HCT116 (cell line): ENCODE measurements at places on chromosomes 7 and 10. TPM values are rescaled to one million over a fixed set of nuclear protein-coding genes. Genes with fewer than 3 reads are reported as not detected.

- DNase-seq, result no peak
These were observed 57.1 kb upstream of the RHOBTB1 start for GRCh38 chr10:61000769-61001730.

SHLD2 gene
- 28.9 TPM for total RNA-seq

DNA sequence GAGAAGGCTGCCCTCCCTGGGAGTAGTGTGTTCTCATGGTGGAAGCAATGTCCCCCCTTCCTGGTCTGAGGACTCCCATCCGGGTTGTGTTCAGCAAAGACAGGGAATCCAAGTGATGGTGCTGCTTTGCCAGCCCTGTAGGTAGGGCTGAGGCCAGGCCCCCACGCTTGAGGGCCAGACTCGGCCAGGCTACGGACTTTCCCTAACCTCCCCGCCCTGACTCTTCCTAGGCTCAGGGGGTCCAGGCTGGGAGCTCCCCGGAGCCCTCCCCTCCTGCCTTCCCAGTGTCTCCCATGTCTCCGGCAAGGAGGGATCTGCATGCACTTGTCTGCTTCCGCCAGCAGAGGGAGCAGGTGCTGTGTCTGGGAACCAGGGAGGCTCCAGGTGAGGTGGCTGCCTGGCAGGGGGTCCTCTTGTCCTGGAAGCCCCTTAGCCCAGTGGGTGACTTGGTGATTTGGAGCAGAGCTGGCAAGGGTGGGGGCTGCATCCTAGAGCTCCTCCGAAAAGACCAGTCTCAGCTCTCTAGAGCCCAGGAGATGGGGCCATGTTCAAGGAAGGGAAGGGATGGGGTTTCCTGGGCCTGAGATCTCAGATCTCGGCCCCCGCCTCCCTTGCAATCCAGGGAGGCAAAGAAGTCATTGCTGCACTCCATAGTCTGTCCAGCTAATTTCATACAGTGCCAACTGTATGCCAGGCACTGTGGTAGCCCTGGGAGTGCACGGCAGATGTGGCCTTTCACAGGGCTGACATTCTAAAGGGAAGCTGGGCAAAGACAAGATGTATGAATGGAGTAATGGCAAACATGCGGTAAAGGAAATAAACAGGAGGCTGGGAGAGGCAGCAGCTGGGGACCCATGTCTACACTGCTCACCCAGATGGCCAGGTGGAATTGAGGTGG, 20.3 kb upstream of the SFRP5 start:
- DNase-seq, result peak; percentile 38

DNA sequence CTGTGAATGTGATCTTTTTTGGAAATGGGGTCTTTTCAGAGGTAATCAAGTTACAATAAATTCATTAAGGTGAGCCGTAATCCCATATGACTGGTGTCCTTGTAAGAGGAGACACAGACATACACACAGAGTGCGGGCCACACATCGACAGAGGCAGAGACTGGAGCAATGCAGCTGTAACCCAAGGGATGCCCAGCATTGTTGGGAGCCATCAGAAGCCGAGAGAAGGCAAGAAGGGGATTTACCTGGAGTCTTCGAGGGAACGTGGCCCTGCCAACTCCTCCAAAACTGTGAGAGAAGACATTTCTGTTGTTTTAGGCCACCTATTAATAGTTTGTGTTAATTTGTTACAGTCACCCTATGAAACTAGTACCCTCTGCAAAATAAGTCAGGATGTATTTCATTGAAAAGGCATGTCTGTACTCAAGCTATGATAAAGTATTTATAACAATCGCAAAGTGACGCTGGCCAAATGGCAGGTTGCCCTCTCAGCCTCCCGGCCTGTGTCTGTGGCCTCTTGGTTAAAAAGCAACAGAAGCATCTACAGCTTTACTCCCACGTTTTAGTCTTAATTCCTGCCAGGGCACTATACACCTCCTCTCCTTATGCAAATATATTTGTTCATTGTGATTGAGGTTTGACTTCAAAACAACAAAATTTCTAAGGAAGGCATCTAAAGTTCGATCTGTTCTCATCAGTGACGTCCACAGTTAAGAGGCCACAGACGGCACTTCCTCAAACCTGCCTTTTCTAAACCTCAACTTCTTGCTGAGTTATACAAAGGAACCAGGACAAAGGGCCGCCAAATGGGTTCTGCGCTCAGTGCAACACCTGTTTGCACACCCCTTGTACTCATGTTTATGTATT, 46.8 kb downstream of the HIPK2 start:
- no peak for DNase-seq

DNA sequence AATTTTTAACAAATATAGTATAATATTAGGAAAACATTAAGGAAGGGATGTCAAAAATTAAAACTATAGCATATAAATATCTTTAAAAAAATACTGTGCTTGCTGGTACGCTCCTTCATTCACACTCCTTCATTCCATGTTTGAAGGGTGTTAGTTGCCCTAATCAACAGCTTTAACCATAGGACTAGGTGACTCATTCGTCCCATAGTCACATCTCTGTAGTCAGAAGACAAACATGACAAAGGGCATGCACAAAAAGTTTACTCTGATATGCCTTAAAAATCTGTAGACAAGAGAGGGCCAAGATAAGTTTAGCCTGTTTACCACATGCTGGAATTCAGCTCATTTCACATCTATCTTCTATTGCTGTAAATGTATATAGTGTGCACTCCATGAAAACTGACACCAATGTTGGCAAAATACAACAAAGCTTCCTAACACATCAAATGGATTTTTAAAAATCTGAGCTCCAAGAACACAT, 646 bp downstream of the FAM13C start:
- no peak for DNase-seq

CH25H gene
- not detected for total RNA-seq

- DNase-seq, result no peak
These were observed 13.0 kb upstream of the FRA10AC1 start for GRCh38 chr10:93715345-93715744.

PRKCQ gene
- total RNA-seq, result 0.54 TPM

MAD1L1 gene
- 38.5 TPM for total RNA-seq

PLXDC2 gene
- 0.20 TPM for total RNA-seq

DNA sequence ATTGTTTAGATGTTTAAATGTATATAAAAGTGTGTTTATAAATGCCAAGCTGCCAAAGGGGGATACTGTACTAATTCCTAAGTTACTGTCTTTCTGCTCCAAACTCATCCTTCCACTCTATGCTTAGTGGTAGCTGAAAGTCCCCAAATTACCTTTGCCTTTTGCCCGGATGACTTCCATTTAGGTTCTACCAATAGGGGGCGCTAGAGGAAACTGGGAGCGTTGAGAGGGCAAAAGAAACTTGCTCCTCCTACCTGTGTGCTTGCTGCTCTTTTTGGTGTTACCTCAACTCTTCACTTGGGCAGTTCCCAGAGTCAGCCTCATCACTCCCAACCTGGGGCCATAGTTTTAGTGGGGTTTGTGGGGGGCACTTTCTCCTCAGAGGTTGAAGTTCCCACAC, 5.9 kb upstream of the OR2A25 start:
- DNase-seq, result peak; percentile 26

NUP205 gene
- 91.0 TPM for total RNA-seq

PRSS37 gene
- total RNA-seq, result not detected

DNA sequence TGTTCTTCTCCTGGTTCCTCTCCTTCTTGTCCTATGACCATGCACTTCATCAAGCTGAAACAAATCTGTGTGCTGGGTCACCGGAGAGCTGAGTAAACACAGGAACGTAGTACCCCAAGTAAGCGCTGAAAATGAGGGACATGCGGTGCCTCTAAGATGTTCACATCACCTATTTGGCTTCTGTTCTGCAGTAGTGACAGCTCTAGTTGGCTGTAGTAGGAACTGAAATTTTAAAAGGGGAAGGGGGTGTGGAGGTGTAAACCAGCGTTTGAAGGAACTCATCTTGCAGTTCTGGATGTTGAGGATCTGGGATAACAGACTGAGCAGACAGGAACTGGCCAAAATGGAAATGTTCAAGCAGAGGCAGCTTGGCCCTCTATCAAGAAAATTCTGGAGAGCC, 85.2 kb downstream of the WNT2 start:
- no peak for DNase-seq

- DNase-seq, result no peak
These were observed 125.9 kb downstream of the ADAM12 start for GRCh38 chr10:126262233-126262838.

DNA sequence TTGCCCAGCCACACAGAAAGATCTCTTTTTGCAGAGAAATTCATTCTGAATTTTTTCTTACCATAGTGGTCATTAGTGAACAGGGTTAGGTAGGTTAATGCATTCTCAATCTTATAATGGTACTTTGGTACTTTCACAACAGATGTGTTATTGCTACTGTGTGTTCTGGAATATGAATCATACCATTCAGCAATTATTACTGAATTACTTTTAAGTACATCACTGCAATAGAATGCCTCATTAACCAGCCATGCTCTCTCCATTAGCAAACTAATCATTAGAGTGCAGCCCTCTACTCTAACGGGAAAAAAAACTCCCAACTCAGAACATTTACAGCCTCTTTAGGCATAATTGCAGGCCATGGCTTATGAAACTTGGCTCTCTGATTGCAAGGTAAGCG, 102.1 kb downstream of the DOCK4 start:
- no peak for DNase-seq

GRCh38 chr10:18737236-18737635, 78.0 kb downstream of the ARL5B start:
- DNase-seq, result no peak

DNA sequence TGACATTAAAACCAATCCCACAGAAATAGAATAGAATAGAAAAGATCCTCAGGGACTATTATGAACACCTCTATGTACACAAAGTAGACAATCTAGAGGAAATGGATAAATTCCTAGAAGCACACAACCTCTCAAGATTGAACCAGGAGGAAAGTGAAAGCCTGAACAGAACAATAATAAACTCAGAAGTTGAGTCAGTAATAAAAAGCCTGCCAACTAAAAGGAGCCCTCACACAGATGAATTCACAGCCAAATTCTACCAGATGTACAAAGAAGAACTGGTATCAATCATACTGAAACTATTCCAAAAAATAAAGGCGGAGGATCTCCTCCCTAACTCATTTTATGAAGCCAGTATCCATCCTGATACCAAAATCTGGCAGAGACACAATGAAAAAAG, 220.3 kb upstream of the HPS1 start:
- no peak for DNase-seq

GRCh38 chr10:19944911-19945663, 128.9 kb downstream of the PLXDC2 start:
- no peak for DNase-seq

GRCh38 chr10:1369197-1369596, 313.0 kb downstream of the WDR37 start:
- DNase-seq, result no peak

NUDT5 gene
- 101 TPM for total RNA-seq

GRCh38 chr10:84574102-84574501, 245.7 kb downstream of the CCSER2 start:
- DNase-seq, result no peak

DNA sequence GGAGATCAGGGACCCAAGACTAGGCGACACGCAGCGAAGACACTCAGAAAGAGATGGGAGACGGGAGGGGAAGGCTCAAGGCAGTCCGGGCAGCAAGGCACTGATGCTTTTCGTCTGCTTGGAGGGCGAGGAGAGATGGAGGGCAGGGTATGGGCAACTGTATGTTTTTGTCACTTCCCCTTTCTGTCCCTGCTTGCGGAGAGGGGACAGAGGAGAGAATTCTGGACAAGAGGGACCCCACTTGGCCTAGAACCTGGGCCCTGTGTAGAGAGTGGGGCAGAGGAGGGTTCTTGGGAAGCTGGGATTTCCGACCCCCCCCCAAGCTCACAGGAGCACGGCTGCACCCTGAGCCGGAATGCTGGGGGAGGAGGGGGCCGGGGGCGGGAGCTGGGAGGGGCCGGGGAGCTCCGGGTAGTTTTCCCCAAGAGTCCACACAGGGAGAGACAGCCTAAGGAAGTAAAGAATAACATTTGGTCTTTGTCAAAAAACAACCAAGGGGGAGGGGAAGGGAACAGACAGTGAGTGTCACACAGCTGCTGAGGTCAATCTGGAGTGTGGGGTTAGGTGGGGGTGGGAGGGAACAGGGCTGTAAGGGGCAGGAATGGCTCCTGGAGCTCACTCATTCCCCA, 1.8 kb downstream of the LRCH4 start:
- DNase-seq, result no peak

HYAL4 gene
- total RNA-seq, result not detected

TMEM270 gene
- total RNA-seq, result 1.1 TPM

DNA sequence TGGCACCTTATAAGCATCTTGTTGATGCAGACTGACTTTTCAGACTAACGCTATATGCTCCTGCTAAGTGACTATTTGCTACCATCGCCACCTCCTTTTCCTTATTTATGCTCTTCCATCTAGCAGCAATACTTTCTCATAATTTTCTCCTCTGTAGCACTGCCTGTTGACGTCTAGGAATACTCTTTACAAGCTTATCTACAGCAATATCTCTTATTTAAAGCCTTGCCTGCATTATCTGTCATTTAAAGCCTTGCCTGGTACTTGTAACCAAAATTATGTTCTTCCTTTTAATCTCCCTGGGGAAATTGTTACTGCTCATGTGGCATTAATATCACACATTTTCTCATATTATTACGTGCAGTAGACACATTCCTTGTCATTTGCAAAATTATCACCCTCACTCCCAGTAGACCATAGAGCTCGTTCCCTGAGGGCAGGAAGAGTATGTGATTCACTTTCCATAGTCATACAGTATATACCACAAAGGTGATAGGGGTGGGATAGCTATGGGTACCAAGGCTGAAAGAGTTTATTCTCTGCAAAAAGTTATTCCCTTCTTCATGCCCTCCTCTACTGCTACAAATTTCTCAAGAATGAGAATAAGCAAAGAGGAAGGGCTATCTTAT, 359.7 kb upstream of the PCDH15 start:
- no peak for DNase-seq

DNA sequence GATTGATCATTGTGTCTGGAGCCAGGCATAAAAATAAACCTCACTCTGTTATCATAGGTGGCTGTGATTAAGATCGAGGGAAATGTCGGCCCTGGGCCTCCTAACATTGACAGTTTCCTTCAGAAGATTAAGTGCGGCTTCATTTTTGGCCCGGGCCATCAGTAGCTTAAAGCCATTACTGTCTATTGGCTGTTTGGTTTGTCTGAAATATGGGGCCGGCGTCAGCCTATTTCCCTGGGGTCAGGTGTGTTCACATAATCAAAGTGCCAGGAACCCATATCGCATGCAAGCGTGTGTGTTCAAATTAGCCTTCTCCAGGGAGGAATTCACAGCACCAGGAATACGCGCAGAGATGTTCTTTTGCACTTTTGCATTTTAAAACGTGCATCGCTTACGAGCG, 114.7 kb downstream of the CUX1 start:
- DNase-seq, result no peak

DNA sequence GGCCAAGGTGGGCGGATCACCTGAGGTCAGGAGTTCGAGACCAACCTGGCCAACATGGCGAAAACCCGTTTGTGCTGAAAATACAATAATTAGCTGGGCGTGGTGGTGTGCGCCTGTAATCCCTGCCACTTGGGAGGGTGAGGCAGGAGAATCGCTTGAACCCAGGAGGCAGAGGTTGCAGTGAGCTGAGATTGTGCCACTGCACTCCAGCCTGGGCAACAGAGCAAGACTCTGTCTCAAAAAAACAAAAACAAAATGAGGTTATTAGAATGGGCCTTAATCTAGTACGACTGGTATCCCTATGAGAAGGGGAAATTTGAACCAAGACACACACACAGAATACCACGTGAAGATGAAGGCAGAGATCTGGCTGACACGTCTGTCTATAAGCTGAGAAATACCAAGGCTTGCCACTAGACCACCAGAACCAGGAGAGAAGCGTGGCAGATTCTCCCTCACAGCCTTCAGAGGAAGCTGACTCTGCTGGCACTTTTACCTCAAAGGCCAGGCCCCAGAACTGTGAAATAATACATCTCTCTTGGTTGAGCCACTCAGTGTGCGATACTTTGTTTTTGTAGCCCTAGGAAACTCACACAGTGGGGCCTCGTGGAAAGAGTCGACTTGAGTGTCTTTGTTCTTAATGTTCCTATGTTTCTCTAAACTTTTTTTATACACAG, 59.6 kb downstream of the TMEM209 start:
- no peak for DNase-seq
